Hepatocyte (in vitro differentiated cells): ENCODE measurements at places on chromosomes 7 and 10.
A peak's percentile ranks its signal among the peaks of the same experiment; 100 is the strongest.

- peak; percentile 18 for DNase-seq
These were observed 1.9 kb upstream of the NRF1 start for GRCh38 chr7:129609666-129610065.

DNA sequence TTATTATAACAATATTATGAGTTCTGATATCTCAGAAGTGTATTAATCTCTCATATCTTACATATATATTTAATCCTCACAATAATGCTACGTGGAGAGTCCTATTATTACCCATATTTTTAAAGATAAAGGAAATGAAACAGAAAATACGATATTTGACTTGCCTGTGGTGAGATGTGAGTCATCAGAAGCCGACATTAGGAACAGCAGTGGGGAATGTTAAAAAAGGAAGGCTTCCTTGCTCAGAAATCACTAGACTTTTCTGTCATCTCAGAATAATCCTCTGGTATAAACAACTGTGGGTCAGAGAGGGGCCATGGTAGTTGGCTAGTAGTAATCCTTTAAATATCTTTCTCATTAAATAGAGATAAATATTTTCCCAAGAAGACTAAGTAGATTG lies 402.3 kb upstream of the PCDH15 start:
- no peak for DNase-seq

GRCh38 chr10:111824128-111824527 lies 359.4 kb downstream of the GPAM start:
- no peak for DNase-seq

DNA sequence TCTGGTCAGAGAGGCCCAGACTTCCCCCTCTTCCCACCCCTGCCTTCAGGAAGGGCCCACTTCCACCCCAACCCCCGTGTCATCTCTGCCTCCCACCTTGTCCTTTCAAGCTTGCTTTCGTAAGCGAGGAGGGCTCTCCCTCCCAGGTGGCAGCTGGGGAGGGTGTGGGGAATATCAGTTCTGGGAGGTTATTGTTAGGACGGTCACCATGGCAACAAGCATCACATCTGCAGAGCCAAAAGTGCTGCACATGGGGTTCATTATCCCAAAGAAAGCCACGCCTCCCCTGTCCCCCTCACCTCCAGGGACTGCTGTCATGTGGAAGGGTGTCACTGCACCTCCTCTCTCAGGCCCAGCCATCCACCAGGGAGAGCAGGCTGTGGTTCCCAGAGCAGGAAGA lies 2.6 kb upstream of the CAMK2B start:
- no peak for DNase-seq

- no peak for DNase-seq
These were observed 83.2 kb downstream of the GATA3 start for GRCh38 chr10:8137726-8138125.

DNA sequence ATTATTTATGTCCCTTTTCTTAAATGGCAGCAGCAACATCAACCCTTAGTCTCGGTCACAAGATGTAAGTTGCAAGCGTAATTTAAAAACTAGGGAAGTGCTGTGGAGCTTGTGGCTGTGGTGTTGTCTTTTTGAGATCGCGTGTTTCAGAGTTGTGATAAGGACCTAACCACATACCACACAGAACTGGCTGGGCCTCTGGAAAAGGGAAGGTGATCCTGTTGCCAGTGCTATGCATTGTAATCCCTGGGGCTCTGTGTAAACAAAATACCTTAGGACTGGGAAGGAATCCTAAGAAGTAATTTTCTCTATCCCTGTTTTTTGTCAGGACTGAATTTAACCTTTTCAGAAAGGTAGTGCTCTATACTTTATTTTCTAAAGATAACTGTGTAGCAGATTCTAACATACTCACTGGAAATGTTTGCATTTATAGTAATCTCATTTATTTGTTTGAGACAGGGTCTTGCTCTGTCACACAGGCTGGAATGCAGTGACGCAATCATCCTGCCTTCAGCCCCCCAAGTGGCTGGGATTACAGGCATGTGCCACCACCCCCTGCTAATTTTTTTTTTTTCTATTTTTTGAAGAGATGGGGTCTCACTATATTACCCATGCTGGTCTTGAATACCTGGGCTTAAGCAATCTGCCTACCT lies 60.4 kb downstream of the INPP5F start:
- peak; percentile 64 for DNase-seq

DNA sequence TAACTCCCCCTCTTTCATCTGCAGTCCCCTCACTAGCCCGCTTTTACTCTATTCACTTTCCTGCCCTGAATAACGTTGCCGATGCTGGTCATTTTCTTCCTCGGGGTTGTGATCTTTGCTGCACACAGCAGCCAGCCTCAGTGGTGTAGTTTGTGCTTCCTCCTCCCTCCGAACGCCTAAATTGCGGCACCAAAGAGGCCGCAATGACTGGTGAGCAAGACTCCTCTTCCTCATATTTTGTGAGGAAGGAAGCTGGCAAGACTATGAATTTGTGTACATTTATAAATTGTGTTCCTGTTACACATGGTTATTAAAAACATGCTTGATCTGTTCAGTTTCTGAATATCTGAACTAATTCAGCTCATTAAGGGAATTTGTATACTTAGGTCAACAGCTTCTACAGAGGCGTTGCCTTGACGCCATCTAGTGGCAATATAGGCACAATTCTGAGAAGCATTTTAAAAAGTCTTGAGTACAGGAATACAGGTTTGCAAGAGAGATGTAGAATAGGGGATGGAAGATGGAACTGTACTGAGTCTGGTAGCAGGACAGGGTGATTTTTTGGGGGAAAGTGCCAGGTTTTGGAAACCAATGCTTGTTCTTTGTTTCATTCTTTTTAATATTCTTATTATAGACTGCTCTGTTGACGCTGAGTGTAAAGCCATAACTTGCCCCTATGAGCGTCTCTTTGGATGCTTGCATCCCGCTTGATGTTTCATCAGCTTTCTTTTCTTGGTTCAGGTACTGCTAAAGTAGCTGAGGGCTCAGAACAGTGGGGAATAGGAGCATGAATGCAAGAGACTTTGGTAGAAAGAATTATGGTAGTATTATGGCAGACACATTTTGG lies 4.1 kb upstream of the TAS2R5 start:
- peak; percentile 55 for DNase-seq

- no peak for DNase-seq
These were observed 16.2 kb downstream of the CSTF2T start for GRCh38 chr10:51683031-51683691.

DNA sequence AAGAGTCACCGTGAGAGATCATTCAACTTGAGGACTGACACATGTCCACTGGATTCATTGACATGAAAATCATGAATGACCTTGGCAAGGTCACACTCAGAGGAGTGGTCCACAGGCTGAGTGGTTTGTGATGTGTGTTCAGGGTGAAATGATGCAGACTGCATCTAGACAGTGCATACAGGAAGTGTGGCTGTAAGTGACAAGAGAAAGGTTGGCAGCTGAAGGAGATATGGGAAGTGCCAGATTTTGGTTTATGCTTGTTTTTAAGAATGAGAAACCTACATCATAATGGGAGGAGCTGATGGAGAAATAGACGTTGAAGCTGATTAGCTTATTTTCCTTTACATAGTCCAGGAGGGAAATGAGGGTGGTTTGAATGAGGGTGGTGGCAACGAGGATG lies 64.8 kb upstream of the VIPR2 start:
- no peak for DNase-seq

DNA sequence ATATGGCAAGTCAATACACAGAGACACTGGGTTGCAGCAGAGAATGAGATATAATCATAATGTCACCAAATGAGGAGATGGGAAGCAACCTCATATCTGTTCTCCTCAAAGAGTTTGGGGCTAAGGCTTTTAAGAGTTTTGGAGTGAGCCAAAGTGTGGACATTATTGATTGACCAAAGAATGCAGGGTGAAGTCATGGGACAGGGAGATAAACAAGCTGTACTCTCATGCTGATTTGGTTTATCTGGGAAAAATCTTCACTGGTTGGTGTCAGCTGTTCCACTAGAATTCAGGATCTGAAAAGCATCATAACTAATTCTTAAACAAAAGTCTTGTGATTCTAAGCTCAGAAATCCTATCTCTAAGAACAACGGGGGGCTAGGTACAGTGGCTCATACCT lies 585.9 kb upstream of the NRP1 start:
- DNase-seq: no peak

DNA sequence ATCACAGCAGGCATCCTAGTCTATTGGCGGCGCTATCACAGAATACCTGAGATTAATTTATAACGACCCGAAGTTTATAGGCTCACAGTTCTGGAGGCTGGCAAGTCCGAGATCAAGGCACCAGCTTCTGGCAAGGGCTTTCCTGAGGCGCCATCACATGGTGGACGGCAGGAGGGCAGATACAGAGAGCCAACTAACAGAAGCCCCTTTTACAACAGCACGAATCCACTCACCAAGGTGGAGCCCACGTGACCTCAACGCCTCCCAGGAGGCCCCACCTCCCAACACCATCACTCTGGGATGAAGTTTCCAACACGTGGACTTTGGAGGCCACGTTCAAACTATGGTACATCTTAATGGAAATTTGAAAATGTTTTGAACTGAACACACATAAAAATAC lies 255.3 kb downstream of the ELFN1 start:
- DNase-seq: no peak

DNA sequence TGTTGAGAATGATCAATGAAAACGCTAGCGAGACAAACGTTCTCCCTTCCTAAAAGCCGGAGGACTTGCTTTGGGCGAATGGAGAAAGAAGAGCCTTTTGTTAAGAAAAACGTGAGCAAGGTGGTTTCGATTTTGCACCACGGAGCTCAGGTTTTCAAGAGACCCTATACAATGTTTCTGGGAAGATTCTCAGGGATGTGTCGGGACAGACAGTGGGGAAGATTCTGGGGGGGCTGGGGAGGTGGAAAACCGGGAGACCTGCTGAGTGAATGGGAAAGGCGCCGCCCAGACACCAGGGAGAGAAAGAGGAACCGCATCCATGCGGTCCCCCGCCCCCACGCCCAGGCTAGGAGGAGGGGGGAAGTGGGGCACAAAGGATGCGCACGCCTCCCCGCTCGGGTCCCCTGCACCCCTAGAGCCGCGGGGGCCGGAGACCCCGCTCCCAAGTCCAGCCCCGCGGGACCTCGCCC lies 745 bp downstream of the YWHAG start:
- DNase-seq: peak; percentile 79

- no peak for DNase-seq
These were observed 23.7 kb downstream of the GSDME start for GRCh38 chr7:24733414-24734060.

GRCh38 chr10:33600381-33600780 lies 265.9 kb upstream of the NRP1 start:
- DNase-seq: no peak
